ENCODE measurements at places on chromosomes 16 and 17. TPM values are rescaled to one million over a fixed set of nuclear protein-coding genes. Genes with fewer than 3 reads are reported as not detected.

NEUROD2 gene
- not detected for total RNA-seq

EFCAB5 gene
- 0.37 TPM for total RNA-seq

- no peak for DNase-seq
These were observed 7.7 kb upstream of the C16orf78 start for GRCh38 chr16:49365711-49366509.

DNA sequence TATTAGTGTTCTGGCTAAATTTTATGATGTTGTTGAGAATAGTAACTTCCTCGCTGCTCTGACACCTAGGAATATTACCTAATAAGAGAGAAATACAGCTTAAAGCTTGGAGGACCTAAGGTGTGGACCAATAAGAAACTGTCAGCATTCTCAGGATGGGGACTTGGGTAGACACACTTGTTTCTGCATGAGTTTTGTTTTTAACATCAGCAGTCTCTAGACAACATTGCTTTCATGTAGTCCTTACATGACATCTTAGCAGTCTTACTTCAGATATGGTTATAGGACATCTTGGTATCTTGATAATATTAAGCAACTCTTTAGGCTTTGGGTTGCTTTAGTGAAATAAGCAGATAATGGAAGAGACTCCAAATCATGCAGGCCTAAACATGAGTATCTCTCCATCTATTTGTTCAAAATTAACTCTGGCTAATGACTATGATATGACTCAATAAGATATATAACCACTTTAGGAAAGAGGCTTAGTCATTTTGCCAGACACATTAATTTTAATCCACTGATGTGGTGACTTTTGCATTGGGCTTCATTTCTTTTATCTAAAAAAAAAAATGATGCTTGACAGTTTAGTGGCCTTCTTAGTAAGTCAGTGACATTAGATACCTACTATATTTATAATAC lies 84.5 kb downstream of the WNT3 start:
- no peak for DNase-seq

DNA sequence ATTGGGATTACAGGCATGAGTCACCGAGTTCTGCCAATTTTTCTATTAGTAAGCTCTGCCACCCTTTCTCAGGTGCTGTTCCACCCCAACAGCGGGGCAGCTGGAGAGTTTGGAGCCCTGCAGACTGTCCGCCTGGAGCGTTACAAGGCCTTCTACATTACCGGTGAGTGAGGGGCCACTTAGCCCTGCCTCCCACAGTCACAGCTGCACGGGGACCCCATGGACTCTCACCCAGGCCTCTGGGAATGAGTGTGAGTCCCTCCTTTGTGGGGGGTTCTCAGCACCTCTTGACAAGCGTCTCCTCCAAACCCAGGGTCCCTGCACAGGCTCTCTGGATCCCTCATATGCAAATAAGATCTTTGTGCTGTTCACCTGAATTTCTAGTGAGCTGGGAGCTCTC lies 56.0 kb downstream of the WIPI1 start:
- peak; percentile 51 for DNase-seq

- no peak for DNase-seq
These were observed 1.5 kb upstream of the NEURL4 start for GRCh38 chr17:7330638-7331015.

- no peak for DNase-seq
These were observed 6.5 kb downstream of the CENPV start for GRCh38 chr17:16346721-16347271.

ZFHX3 gene
- total RNA-seq = 86.8 TPM
